ENCODE measurements at places on chromosomes 4 and X.

GRCh38 chrX:10089378-10089795, 67.4 kb upstream of the CLCN4 start:
- H3K27me3 ChIP-seq, result no peaks in the 10 kb centered on the region
- peak; percentile 49 for DNase-seq
- H3K27ac ChIP-seq, result no peak overlapping the region
- no peak overlapping the region for H3K4me3 ChIP-seq
- H3K36me3 ChIP-seq, result no peaks in the 10 kb centered on the region

DNA sequence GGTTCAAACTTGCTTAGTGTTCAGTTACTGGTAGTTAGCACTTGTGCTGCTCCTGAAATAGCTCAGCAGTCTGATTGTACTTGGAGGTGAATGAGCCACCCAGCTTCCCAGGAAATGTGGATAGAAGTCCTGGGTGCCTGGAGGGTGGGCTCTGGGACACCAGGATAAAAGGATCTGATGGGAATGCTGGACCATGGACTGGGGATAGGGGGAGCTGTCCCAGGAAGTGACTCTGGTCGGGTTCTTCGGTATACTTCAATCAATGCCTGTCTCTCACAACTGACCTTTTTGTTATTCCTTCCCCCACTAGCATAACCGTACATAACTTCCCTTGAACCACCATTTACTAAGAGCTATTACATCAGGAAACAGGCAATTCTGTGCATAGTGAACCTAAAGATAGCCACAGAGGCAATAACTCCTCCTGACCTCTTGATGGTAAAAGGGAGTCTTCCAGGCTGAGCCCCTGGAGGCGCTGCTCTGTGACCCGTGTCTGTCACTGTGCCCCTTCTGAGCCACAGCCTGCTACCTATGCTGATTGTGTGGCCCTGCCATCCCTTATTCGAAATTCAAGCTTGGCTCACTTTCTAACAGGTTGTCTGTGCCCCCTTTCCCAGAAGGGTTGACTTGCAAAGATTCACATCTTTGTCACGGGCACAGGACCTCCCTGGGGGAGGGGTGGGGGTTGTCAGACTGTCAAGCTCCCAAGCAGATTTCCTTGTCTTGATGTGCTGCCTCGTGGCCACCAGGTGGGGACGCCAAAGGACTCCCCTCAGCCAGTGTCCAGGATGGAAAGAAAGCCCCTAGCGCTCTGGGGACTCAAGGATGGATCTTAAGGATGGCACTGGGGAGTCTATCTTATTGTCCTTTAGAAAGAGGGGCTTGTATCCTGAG, 24.5 kb upstream of the WDR1 start:
- DNase-seq, result no peak
- H3K36me3 ChIP-seq, result no peaks in the 10 kb centered on the region
- no peak overlapping the region for H3K4me3 ChIP-seq
- no peaks in the 10 kb centered on the region for H3K27me3 ChIP-seq

GRCh38 chr4:152062936-152063620, 302.3 kb upstream of the GATB start:
- no peaks in the 10 kb centered on the region for H3K36me3 ChIP-seq
- no peaks in the 10 kb centered on the region for H3K4me1 ChIP-seq
- no peak overlapping the region for H3K4me3 ChIP-seq
- DNase-seq, result no peak
- no peak overlapping the region for H3K27ac ChIP-seq
- H3K27me3 ChIP-seq, result peaks cover 2% of the 10 kb centered on the region

DNA sequence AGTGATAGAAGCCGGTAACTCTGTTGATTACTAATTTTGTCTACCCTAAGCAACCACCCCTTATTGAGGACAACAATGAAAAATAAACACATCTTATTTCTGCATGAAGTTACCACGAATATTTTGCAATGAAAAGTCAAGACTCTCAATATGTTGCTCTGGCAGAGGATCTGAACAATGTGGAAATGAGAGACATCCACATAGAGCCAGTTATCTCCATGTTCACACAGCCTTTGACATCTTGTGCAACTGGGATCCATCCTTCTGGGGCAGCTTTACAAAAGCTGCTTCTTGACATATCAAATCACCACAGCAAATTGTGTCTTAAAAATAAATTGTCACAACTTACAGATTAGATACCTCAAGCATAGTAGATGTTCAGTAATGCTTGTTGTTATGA, 10.2 kb downstream of the EDNRA start:
- no peak overlapping the region for H3K4me3 ChIP-seq
- H3K27me3 ChIP-seq, result no peaks in the 10 kb centered on the region
- no peak overlapping the region for H3K27ac ChIP-seq

- no peak for DNase-seq
- H3K4me1 ChIP-seq, result no peaks in the 10 kb centered on the region
- H3K27ac ChIP-seq, result no peak overlapping the region
- no peak overlapping the region for H3K4me3 ChIP-seq
These were observed 50.0 kb upstream of the CLCN4 start for GRCh38 chrX:10106806-10107205.

GRCh38 chrX:10393241-10393640, 227.1 kb downstream of the MID1 start:
- DNase-seq, result no peak

DNA sequence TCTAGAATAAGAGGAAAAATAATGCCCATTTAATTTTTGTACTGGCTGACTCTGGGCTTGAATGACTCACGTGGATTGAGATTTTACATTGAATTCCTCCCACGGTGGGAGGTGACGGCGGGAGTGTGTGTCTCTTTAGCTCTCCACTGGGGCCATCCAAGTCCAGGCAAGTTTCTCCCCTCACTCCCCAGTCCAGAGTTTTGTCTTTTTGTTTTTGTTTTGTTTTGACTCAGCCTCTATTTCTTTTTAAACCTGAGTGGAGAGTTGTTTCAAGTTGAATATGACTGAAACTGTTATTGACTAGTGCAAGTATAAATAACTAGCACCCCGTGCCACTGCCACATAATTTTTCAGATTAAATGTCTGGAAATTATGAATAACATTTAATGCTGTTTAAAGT, 13.6 kb downstream of the CHST7 start:
- H3K27ac ChIP-seq, result peak overlapping the region; percentile 81
- no peaks in the 10 kb centered on the region for H3K27me3 ChIP-seq
- no peak overlapping the region for H3K4me3 ChIP-seq
- no peaks in the 10 kb centered on the region for H3K36me3 ChIP-seq
- peaks cover 40% of the 10 kb centered on the region for H3K4me1 ChIP-seq
- DNase-seq, result peak; percentile 52
